CD4-positive, alpha-beta T cell treated with Interleukin-17A for 4 hours (primary cell): ENCODE measurements at places on chromosomes 4 and X.
A peak's percentile ranks its signal among the peaks of the same experiment; 100 is the strongest.

DNA sequence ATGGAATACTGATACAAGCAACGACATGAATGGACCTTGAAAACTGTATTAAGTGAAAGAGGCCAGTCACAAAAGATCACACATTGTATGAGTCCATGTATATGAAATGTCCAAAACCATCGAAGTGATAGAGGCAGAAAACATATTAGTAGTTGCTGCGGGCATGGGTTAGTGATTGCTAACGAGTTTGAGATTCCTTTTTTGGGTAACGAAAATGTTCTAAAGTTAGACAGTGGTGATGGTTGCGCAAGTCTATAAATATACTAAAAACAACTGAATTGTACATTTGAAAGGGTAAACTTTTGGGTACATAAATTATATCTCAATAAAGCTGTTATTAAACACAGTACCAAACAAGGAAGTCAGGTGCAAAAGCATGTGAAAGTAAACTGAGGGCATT, 234.5 kb downstream of the FBXW7 start:
- no peak for DNase-seq

GRCh38 chrX:107760304-107761077, 15.1 kb downstream of the TSC22D3 start:
- no peak for DNase-seq

DNA sequence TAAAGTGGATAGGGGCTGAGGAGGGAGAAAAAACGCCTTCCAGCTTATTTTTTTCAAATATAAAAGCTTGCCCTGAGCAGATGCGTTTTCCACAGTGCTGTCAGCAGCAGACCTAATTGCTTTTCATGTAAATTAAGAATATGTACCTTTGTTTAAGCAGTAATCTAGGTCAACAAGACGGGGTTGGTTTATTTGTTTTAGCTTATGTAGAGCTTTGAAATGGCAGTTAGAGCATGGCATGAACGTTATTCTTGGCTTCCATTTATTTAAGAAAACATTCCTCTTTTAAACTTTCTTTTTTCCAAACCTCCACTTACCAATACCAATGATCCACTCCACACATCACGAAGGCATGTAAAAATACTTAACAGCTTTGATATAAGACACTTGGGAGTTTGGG, 220.3 kb upstream of the TENM3 start:
- no peak for DNase-seq

DNA sequence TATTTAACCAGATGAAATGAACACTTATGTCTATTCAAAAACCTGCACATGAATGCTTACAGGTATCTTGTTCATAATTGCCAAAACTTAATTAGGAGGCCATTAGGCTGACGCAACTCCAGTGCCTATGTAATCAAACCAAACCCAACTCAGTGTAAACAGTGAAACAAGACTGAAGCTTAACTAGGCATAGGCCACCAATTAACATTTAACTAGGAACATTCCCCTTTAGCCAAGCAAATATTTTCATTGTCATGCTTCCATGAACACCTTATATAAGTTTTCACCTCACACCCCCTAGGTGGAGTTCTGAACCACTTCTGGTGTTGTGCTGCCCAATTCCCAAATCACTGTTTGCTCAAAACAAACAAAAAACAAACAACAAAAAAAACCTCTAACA, 686.0 kb downstream of the STPG2 start:
- DNase-seq, result no peak

DNA sequence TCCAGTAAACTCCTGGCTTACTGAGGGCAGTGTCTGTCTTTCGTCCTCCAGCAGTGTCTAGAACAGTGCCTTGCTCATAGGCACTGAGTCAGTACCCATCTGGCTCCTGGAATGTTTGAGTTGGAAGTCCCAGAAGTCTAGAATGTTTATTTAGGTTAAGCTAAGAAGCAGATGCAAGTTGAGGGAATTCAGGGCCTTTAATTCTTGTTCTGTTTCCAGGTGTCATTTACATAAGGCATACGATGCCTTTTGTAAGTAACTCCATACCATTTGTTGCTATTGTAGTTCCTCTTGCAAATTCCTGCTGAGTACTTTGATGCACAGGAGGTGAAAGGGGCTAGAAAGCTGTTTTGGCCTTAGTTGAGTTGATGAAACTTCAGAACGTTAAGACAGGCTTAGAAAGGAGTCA, 22.2 kb downstream of the ARHGAP10 start:
- no peak for DNase-seq

DNA sequence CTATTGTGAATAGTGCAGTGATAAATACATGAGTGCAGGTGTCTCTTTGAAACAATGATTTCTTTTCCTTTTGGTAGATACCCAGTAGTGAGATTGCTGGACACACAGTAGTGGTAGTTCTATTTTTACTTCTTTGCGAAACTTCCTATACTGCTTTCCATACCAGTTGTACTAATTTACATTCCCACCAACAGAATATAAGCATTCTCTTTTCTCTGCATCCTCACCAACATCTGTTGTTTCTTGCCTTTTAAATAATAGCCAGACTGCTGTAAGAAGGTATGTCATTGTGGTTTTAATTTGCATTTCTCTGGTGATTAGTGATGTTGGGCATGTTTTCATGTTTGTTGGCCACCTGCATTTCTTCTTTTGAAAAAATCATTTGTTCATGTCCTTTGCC, 105.9 kb downstream of the COL4A6 start:
- DNase-seq, result no peak

GRCh38 chr4:7410446-7410845, 24.3 kb downstream of the PSAPL1 start:
- no peak for DNase-seq

DNA sequence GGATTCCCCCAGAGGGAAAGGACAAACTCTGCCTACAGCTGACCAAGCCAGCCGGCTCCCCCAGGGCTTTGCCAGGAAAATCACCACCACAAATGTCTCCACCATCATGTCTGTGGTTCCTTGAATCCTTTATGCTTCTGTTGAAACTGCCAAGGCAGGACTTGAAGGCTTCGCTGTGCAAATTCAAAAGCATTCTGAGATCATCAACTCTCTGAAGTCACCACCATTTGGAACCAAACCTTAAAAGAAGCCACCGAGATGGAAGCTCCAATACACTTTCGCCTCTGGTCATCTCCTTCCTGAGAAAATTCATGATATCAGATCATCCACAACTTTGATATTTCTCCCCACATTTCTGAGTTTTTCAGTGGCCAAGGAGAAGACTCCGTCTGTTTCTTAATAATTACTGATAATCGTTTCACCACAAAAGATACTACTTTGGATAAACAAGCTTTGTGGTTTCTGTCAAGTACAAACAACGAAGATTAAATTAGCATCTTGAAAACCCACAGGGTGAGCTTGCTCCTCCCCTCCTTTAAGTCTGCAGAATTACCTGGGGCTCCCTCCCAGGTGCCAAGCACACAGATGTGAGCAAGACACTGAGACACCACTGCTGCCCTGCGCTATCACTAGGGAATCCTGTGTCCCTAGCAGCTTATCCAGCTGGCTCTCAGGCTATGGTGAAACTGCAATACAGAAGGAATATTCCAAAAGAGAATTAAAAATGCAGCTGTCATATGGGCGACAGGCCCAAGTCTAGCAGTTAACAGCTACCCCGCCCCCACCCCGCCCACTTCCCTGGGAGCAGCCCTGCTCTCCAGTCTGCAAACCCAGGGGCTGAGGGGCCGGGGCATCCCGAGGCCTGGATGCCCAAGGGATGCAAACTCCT, 125.0 kb upstream of the TBL1X start:
- peak; percentile 61 for DNase-seq

- DNase-seq, result no peak
These were observed 392.0 kb upstream of the INTU start for GRCh38 chr4:127240764-127241105.

DNA sequence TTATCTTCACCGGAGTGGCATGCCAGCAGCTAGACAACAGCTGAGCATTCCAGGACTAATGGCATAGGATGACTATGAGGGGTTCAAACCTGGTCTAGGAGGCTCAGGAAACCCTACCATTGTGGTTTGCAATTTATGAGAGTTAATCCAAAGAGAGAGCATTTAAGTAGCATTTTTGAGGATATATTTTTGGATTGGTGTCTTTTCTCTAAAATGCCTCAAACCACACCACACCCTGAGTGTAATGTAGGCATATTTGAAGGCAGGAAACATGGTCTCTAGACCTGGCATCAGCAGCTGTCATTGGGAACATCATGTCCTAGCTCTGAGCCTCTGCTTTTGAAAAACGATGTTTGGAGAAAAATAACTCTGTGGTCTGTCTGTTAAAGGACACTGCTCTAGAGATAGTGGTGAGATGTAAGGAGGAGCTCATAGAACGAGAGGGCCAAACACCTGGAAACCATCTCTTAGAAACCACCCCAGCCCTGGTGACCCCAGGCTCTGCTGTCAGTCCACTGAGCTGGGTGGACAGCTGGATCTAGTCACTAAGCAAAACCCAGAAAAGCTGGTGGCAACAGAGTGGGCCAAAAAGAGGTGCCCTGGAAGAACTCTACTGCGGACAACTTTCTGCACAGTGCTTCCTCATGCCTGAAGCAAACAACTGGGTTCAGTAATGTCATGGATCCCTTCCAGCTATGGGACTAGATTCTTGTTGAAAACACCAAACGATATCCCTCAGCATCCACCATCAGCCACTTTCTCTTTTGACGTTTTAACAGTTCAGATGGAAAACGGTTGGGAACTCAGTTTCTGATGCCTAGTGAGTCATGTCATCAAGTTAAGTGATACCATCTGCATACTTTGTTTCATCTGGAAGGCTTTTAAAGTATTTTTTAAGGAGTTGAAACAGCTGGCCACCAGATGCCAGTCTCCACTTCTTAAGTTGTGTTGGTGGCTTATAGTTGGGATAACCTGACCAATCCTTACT, 100.2 kb upstream of the C1QTNF7 start:
- DNase-seq, result no peak

DNA sequence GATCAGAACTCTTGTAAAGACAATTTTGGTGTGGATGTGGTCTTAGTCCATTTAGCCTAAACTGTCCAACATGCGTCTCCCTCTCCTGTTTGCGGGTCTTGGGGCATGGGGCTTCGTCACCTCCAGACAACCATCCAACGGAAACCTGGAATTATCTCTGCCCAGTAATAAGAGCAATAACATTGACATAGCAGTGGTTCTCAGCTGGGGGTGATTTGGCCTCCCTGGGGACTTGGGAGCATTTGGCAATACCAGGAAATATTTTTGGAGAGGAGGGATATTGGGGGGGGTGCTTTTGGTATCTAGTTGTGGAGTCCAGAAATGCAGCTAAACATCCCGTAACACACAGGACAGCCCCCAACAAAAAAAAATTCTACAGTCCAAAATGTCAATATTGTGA, 47.2 kb downstream of the SEL1L3 start:
- no peak for DNase-seq

DNA sequence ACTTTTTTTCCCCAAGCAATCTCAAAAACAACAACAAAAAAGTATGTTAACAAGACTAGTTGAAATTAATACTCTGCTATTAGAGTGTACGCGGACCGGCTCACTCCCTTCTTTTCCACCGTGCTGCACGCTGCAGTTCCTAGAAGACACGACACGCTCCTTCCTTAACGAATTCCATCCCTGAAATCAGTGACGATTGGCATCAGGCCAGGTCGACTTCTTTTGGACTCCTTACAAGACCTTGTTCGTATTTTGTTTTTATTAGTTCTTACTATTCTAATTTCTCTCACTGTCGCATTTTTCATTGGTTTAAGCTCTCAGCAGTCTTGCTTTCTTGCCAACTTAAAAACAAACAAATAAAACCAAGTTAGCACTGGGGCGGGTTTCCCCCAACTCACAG, 175.8 kb upstream of the PITX2 start:
- no peak for DNase-seq

GRCh38 chrX:45435481-45435880, 234.8 kb upstream of the DIPK2B start:
- no peak for DNase-seq

DNA sequence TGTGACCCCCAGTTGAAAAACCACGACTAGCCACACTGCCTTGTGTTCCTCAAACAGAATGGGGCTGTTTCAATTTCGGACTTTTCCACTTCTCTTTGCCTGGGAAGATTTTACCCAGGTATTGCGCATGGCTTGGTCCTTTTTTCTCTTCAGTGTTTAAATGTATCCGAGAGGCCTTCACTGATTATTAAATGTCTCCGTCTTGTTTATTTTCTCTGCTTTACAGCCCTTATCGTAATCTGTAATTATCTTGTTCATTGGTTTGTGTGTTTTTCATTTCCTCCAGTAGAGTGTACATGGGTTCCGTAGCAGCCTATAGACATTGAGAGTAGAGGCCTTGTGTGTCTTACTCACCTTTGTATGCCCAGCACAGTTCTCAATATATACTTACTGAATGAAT, 2.4 kb downstream of the MOSPD2 start:
- no peak for DNase-seq

DNA sequence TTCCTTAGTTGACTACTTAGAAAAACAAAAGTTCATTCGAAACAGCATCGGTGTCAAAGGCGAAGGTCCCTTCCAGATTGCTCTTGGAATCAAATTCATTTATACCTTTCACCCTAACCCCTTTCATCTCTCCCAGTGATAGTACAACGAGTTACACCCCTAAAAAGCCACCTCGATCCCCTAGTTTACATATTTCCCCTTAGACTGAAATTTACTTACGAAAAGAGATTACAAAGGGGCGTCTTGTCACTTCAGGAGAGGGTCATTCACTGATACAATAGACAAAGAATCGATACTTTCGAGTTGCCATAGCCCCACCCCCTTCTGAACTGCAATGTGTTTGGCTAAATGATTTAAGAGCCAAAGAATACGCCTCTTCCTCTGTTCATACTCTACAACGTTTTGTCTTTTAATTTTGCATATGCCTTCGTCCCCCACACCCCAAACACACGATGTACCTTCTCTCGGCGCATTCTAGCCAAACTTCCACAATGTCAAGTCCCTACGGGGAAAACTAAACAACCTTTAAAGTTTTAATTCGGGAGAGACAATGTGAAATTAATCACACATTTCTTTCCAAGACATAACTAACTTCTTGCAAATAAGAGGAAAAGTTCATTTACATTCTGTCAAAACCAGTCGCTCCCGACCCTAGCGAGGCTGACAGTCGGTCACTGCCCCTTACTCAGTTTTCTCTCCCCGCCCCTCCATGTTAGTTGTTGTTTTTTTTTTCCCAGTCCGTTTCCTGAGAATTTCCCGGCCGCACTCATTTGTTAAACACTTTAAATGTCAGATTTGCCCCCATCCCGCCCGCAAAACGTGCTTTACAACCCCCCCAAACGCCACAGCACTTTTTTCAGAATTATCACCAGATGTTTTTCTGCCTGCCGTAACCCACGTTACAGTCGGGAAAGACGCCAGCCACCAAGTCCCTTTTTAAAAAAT, 88.6 kb downstream of the HPRT1 start:
- no peak for DNase-seq
